ENCODE measurements at places on chromosomes 3 and 15. TPM values are rescaled to one million over a fixed set of nuclear protein-coding genes. Genes with fewer than 3 reads are reported as not detected.

DNA sequence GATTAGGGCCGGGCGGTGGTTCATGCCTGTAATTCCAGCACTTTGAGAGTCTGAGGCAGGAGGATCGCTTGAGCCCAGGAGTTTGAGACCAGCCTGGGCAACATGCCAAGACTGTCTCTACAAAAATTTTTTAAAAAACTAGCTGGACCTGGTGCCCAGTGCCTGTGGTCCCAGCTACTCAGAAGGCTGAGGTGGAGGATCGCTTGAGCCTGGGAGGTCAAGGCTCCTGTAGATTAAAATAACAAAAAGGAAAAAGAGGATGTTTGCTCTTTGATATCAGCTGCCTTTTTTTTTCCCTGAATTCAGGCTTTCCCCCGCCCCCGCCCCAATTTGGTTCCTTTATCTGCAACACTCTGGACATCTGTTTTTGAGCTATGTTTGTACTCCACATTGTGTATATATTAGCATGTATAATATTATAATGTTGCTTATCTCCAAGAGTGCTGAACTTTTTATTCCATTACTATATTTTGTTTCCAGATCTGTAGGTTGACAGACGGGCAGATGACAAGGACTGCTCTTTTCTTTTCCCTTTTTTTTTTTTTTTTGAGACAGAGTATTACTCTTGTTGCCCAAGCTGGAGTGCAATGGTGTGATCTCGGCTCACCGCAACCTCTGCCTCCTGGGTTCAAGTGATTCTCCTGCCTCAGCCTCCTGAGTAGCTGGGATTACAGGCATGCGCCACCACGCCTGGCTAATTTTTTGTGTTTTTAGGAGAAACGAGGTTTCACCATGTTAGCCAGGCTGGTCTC, 4.6 kb downstream of the SNAP23 start:
- DNase-seq = peak; percentile 18

GRCh38 chr15:64443016-64443415, 17.4 kb upstream of the ZNF609 start:
- no peak for DNase-seq

DNA sequence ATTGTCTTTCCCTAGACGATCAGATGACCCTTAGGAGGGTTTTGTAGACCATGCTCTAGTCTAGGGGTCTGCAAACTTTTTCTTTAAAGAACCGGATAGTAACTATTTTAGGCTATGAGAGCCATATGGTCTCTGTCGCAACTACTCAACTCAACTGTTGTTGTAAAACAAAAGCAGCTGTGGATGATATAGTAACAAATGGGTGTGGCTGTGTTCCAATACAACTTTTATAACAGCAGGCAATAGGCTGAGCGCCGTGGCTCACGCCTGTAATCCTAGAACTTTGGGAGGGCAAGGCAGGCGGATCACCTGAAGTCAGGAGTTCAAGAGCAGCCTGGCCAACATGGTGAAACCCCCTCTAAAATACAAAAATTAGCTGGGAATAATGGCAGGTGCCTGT, 6.1 kb upstream of the CMTM6 start:
- no peak for DNase-seq

GRCh38 chr3:170488802-170489201, 70.1 kb downstream of the CLDN11 start:
- no peak for DNase-seq

DNA sequence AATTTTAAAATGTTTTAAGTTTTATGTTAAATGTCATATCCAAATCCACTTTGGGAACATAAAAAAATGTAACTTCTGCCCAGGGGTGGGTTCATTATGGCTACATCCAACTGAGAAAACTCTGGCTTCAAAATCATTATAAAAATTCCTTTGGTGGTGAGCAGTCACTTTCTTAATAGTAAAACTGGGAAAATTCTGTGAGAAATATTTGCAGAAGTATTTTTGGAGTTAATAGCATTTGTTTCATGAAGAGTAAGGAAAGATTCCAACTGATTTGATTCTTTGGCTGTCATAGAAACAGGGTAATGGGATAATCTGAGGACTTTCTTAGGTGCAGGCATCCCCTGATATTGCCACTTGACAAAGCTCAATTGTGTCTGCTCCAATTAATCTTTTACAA, 38.8 kb downstream of the CPA3 start:
- DNase-seq = no peak

GRCh38 chr3:68893600-68894239, 38.6 kb downstream of the TAFA4 start:
- DNase-seq = no peak

DNA sequence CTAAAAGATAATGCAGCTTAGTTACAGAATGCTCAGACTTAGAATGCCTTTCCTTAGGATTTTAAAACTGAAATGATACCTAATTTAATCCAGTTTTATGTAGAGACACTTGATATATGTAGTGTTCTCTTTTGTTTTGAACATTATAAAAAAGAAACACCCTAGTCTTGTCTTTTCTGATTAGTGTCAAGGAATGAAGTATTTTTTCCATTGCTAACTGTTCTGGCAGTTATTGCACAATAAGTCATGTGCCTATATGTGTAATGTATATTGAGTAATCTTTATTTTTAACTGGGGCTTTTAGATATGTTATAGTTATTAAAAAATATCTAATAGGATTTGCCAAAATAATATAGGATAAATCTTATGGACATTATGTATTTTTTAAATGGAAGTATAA, 4.5 kb downstream of the ARL8B start:
- DNase-seq = no peak

- DNase-seq = no peak
These were observed 49.1 kb downstream of the SEMA6D start for GRCh38 chr15:47766406-47766805.

DNA sequence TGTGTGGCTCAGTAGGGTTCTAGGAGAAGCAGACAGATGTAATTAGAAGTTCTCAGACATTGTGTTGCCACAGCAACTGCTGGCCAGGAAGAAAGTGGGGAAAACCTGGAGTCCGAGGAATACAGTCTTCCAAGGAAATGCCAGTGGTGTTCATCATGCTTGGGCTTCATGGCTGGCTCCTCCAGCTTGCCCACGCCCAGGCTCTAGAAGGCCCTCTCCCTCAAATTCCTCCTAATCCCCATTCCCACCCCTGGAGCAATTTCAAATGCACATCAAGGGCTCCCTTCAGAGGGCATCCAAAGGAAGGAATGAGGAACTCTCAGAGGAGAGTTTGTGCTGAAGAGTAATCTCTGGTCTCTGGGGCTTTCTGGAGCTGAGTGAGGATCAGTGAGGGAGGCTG, 21.9 kb downstream of the FSTL1 start:
- DNase-seq = no peak

DNA sequence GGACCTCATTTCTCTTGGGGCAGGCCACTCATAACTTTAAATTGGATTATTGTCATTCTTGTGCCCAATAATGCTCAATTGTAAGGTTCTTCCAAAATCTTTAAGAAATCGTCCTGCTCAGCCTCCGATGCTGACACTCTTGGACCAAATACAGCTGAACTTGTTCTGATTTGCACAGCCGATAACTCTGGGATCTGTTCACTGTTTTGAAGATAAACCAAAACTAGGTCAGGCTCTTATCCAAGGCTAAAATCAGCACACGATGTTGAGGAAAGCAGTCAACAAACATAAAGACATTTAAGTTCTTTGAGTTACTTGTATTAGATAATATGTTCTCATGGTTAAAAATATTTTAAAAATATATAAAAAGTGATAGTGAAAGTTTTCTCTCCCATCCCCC, 52.0 kb upstream of the NEO1 start:
- no peak for DNase-seq

DNA sequence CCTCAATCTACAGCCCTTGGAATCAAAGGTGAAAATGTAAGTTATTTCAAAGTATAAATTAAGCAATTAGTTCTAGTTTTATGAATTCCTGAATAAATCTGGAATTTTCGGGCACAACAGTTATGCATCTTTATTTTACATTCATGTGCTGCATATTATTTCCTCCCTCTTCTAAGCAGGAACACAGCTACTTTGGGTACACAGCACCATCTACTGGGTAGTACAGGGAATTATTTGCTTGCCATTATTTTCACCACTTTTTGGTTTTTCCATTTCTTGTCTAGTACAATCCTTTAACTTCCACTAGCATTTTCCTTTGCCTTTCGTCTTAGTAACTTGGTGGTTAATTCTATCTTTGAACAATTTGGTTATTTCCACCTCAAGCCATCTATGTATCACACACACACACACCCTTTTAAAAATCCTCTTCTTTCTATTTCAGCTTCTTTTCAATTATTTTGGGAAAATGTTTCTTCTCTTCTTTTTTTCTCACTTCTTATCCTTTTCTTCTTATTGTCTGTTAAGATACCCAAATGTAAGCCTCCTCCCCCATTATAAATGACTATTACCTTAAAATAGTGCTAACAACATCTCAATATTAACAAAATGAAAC, 451.0 kb downstream of the MFSD1 start:
- no peak for DNase-seq

GRCh38 chr3:55197021-55197420, 269.2 kb upstream of the LRTM1 start:
- no peak for DNase-seq

Gene ALDH1L1
- 121 TPM for total RNA-seq

Gene P2RY12
- 0.65 TPM for total RNA-seq

Gene FRMD5
- not detected for total RNA-seq

Gene OCA2
- total RNA-seq = 0.17 TPM

Gene TTC14
- 12.6 TPM for total RNA-seq

Gene SEMA7A
- total RNA-seq = 0.71 TPM

Gene NRG4
- total RNA-seq = 14.4 TPM

Gene PLSCR1
- total RNA-seq = 20.8 TPM

Gene SLC30A4
- 2.1 TPM for total RNA-seq

Gene SENP7
- total RNA-seq = 8.4 TPM

Gene DNAH1
- total RNA-seq = 2.6 TPM

All from psoas muscle (tissue), 8 donors.